NCI-H526 treated with DMSO at 0.1 percent for 48 hours (cell line): ENCODE measurements at places on chromosomes 4 and X.

GRCh38 chrX:37349221-37350033, at the start of gene PRRG1:
PRRG1 (plus strand) TSS chrX:37349364; CDS start chrX:37406250, 56,886 bp downstream.
- peak; percentile 83 for DNase-seq

DNA sequence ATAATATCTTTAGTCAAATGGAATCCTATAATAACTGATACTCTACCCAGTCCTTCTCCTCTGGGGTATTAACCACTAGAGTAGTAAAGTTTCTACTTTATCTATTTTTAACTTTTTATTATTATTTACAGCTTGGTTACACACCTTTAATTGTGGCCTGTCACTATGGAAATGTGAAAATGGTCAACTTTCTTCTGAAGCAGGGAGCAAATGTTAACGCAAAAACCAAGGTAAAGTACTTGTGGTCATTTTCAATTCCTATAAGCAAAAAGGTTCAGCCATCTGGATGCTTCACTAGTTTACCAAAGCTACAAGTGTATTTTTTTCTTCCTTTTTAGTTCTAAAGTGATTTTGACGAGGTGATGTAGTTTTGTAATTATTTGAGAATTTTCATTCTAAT, 238.8 kb downstream of the ANK2 start:
- DNase-seq, result no peak

DNA sequence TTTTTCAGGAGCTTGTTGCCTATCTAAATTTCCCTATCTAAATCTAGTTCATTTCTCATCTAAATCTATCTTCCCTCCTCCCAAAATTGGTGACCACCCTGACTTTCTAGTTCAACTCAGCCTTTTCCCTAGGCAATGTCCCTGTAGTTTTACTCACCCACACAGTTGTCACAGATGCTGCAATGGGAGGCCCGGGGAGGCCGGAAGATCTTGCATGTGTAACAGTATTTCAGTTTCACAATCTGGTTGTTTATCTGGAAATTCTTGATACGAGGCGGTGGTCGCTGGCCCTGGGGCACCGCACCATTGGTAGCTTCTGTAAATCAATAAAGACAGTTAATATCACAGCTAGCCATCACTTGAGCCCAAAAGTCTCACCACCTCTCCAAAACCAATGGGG, 20.2 kb downstream of the ZDHHC9 start:
- no peak for DNase-seq

DNA sequence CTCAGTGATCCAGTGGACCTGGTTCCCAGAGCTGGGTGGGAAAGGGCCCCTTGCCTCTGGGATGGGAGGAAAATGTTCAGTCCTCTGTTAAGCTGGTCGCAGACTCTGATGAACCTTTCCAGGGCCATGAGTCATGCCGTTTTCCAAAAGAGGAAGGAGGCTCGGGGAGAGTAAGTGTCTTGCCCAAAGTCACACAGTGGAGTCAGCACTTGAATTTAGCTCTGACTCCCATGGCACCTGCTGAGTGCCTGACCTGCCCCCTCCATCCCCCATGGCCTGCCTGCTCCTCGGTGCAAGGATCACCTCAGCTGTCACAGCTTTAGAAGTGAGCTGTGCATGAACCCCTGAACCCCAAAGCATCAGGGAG, 14.0 kb upstream of the KIAA0232 start:
- DNase-seq, result no peak

- DNase-seq, result no peak
Measured at GRCh38 chr4:145485120-145485519, 3.5 kb downstream of the SMAD1 start.

GRCh38 chrX:124145749-124146148, 184.2 kb downstream of the STAG2 start:
- DNase-seq, result no peak

- DNase-seq, result no peak
Measured at GRCh38 chr4:117156806-117157205, 71.4 kb upstream of the TRAM1L1 start.
